ENCODE measurements at places on chromosomes 7 and 10. TPM values are rescaled to one million over a fixed set of nuclear protein-coding genes. Genes with fewer than 3 reads are reported as not detected.

The SUN3 gene
- not detected for total RNA-seq

The CD36 gene
- total RNA-seq = 302 TPM

The HOXA9 gene
- not detected for total RNA-seq

The PGAM2 gene
- not detected for total RNA-seq

The NEURL1 gene
- not detected for total RNA-seq

The VGF gene
- total RNA-seq = not detected

The SYT15B gene
- total RNA-seq = 68.3 TPM

The INTS15 gene
- 15.2 TPM for total RNA-seq

The ZNF804B gene
- total RNA-seq = not detected

The PAPOLB gene
- total RNA-seq = not detected

The TBX20 gene
- not detected for total RNA-seq

The SPDYE8 gene
- not detected for total RNA-seq

DNA sequence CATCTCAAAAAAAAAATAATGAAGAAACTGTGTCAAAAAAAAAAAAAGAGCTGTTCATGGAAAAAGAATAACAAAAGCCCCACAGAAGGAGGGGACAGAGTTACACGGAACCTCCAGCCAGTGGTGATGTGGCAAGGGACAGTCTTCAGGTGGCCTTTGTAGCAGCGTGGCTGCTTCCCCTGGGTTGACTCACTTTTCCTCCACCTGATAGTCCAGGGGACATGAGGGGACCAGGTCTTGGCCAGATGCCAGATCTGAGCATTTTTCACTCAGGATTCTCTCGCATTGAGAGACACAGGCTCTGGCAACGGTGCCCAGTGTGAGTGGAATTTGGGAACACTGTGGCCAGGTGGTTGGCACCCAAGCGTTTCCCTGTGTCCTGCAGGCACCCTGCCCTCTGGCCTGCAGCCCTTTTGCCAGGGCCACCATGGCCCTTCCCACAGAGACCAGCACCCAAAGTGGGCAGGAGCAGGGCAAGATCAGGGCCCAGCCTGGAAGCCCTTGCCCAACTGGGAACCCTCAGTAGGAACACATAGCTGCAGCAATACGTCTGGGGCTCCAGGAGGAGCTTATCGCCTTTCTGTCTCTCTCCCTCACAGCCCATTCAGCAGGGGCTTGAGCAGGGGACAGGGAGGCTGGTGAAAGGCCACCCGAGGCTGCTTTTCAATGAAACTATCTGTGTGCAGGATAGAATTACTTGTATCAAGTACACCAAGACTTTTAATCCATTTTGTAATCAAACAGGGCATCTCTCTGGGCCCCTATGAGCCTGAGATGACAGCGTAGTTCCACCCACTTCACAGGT is 159.1 kb downstream of the UBE2H start:
- H3K4me3 ChIP-seq = no peak overlapping the region
- no peaks in the 10 kb centered on the region for H3K27me3 ChIP-seq
- H3K4me1 ChIP-seq = no peaks in the 10 kb centered on the region
- no peak for DNase-seq

GRCh38 chr7:150845421-150845861 is 6.9 kb upstream of the AOC1 start:
- no peak for DNase-seq
- H3K36me3 ChIP-seq = no peaks in the 10 kb centered on the region
- no peak overlapping the region for H3K27ac ChIP-seq
- H3K27me3 ChIP-seq = no peaks in the 10 kb centered on the region
- H3K4me3 ChIP-seq = no peak overlapping the region
- H3K4me1 ChIP-seq = no peaks in the 10 kb centered on the region

DNA sequence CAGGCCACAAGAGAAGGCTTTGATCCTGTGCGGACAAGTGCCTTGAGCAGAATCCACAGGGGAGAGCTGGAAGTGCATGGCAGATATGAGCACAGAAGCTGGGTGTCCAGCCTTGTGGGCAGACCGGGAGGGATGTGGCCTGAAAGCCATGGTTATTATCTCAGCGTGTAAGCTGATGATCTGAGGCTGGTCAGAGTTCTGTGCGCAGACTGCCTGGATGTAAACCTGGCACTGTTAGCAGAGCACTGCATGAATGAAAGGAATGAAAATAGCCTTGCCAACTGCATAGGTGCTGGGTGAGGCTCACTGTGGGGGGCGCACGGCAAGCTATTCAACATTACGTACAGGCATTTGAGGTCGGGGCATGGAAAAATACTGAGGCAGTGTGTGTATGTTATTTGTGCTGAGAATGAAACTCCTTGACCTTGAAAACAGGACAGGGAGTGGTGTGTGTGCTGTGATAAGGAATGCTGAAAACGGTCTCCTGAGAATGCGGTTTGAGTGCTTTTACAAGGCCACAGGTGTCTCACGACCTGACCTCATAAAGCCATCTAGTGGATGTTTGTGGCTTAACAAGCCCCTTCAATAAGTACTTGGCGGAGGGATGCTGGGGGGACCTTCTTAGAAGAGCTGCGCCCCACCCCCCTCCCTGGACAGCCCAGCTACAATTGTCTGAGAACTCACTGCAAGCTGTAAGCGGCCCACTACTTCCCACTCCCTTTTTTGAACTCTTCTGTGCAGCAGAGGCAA is 18.7 kb downstream of the AKR1C1 start:
- no peaks in the 10 kb centered on the region for H3K27me3 ChIP-seq
- H3K4me3 ChIP-seq = no peak overlapping the region
- no peaks in the 10 kb centered on the region for H3K4me1 ChIP-seq
- no peak for DNase-seq

- no peak for DNase-seq
- no peak within 1 kb of the TSS for H3K4me3 ChIP-seq
- H3K27me3 ChIP-seq = no peaks in the 10 kb centered on the region
- H3K36me3 ChIP-seq = no peaks in the 10 kb centered on the region
Observed at GRCh38 chr10:37125191-37125732, at the start of gene ANKRD30A. Gene ANKRD30A, plus strand, starts transcription at chr10:37125598. Its CDS starts 190 bp downstream, at chr10:37125788.

DNA sequence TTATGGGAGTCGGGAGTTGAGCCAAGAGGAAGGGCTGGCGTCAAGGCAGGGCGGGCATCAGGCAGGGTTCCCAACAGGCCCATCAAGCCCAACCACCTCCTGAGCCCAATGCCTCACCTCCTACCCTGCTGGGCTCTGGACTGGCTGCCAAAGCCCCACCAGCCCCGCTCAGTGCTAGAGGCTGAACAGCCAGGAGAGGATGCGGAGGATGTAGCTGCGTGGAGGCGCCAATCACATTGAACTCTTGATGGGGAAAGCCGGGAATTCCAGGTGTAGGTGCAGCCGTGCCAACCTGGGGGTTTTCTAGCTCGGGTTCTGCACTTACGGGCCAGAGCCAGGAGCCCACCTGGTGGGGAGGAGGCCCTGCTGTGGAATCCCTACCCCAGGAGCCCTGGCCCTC is 12.9 kb downstream of the ATP5MF start:
- no peak overlapping the region for H3K27ac ChIP-seq
- no peak for DNase-seq
- H3K27me3 ChIP-seq = no peaks in the 10 kb centered on the region
- H3K4me3 ChIP-seq = no peak overlapping the region

GRCh38 chr7:134179036-134180011 is 52.2 kb downstream of the LRGUK start:
- H3K27ac ChIP-seq = no peak overlapping the region
- DNase-seq = no peak
- no peaks in the 10 kb centered on the region for H3K27me3 ChIP-seq
- no peaks in the 10 kb centered on the region for H3K4me1 ChIP-seq
- no peak overlapping the region for H3K4me3 ChIP-seq
- no peaks in the 10 kb centered on the region for H3K36me3 ChIP-seq

DNA sequence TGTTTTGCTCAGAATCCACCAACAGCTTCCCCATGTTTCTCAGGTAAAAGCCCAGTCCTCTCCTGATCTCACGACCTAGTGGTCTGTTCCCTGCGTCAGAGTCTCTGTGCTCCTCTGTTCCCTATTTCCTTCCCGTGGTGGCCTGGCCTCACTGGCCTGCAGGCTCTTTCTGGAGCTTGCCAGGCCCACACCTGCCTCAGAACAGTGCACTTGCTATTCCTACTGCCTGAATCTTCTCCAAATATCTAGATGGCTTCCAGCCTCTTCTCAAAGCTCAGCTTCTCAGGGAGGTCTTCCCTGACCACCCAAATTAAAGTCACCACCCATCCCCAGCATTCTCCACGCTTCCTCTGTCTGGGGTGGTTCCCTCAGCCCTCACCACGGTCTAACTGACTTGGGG is 165.3 kb downstream of the USP6NL start:
- no peaks in the 10 kb centered on the region for H3K36me3 ChIP-seq
- no peaks in the 10 kb centered on the region for H3K4me1 ChIP-seq
- H3K27me3 ChIP-seq = no peaks in the 10 kb centered on the region
- no peak for DNase-seq
- no peak overlapping the region for H3K27ac ChIP-seq

DNA sequence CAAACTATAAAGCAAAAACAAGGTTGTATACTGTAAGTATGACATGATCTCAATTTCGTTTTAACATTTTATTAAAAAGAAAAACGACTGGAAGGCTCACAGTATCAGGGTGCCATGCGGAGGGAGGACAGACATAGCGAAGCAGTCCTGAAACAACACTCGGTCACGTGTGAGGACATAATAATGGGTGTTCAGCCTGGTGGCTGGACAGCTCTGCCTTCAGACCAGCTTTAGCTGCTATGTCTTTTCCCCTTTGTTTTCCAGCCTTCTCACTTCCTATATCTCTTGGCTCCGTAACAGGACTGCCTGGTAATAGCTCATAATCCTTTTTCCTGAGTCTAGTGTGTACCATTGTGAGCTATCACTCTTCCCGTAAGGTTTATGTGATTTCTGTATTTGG is 18.4 kb upstream of the KLF14 start:
- H3K36me3 ChIP-seq = no peaks in the 10 kb centered on the region
- no peaks in the 10 kb centered on the region for H3K4me1 ChIP-seq
- H3K27ac ChIP-seq = no peak overlapping the region
- no peaks in the 10 kb centered on the region for H3K27me3 ChIP-seq
- H3K4me3 ChIP-seq = no peak overlapping the region

DNA sequence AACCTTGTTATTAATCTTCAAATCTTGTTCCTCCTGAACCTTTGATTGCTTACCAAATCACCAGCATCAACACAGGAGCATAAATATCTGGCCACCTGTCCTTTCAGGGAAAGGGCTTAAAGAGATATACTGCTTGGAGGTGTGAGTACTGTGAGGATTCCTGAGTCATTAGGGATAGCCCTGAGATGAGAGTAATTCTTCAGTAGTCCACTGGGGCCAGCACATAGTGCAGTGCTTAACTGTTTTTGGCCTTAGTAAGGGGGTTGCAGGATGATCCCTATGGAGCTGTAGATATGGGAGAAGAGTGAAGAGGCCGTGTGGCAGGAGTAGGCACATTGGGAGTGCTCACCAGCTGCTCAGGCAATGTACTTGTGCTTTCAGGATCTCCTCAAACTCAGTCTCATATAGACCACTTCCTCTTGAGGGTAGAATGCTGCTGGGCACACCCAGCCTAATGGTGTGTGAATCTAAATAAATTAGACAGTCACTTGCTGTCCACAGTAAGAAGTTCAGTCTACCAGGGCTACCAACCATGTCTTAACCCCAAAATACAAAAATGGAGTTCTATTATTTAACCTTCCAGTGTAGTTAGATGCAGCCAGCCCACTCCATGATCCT is 26.5 kb upstream of the GPR141 start:
- no peaks in the 10 kb centered on the region for H3K36me3 ChIP-seq
- H3K27ac ChIP-seq = no peak overlapping the region
- DNase-seq = no peak
- no peaks in the 10 kb centered on the region for H3K4me1 ChIP-seq
- H3K27me3 ChIP-seq = no peaks in the 10 kb centered on the region

- no peak overlapping the region for H3K4me3 ChIP-seq
- H3K27me3 ChIP-seq = peaks cover 11% of the 10 kb centered on the region
- no peak for DNase-seq
- H3K36me3 ChIP-seq = no peaks in the 10 kb centered on the region
- no peak overlapping the region for H3K27ac ChIP-seq
- no peaks in the 10 kb centered on the region for H3K4me1 ChIP-seq
Observed at GRCh38 chr10:131315344-131315743, 3.8 kb upstream of the TCERG1L start.

DNA sequence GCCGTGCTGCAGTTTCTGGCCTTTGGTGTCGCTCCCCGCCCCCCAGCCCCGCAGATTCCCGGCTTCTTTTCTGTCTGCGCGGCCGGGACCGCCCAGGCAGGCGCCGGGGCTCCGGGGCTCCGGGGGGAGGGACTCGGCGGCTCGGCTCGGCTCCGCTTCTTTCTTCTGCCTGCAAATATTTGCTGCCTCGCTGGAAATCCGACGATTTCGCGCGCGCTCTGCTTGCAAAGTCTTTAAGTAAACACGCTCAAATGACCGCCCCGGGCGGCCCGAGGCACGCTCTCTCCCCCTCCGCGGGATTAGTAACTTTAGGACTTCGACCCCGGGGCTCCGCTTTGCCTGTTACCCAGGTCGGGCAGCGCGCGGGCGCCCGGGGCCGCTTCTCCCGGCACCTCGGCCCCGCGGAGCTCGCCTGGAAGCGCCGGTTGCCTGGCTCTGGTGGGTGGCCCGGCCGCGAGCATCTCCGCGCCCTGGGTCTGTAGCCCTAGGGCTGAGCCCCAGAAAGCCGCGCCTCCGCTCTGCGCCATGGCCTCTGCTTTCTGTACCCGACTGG is 3.9 kb upstream of the GATA3 start:
- peaks cover 31% of the 10 kb centered on the region for H3K4me1 ChIP-seq
- H3K27me3 ChIP-seq = peaks cover 68% of the 10 kb centered on the region
- no peaks in the 10 kb centered on the region for H3K36me3 ChIP-seq
- H3K4me3 ChIP-seq = peak overlapping the region; percentile 63
- DNase-seq = no peak

GRCh38 chr10:84543948-84544347 is 215.6 kb downstream of the CCSER2 start:
- no peaks in the 10 kb centered on the region for H3K4me1 ChIP-seq
- H3K27me3 ChIP-seq = no peaks in the 10 kb centered on the region
- no peak for DNase-seq

DNA sequence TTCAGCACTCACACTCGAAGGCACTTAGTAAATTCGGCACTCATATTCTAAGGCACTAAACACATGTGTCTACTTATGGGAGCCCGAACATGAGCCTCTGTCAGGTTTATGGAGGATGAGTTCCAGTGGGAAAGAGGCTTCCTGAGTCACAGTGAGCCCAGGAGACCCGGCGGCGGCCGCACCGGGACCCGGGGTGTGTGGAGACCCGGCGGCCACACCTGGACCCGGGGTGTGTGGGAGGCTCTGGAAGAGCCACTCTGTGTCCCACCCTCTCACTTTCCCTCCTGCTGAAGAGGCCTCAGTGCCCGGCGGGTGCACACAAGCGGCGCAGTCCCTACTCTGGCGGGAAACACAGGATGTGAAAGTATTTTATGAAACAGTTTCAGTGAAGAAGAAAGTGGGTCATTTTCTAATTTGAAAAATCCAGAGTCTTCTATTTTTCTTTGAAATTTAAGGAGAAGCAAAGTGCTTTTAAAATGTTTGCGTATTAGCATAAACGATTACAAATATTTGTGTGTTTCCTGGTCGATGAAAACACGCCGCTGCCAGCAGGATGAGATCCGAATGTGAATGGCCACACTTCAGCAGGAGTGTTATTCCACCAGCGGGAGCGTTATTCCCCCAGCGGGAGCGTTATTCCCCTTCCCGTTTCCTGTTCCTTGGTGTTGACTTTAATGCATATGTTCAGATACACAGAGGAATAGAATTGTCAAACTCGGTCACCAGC is 625.1 kb downstream of the DNAJB6 start:
- no peak overlapping the region for H3K27ac ChIP-seq
- no peak overlapping the region for H3K4me3 ChIP-seq
- DNase-seq = no peak
- no peaks in the 10 kb centered on the region for H3K4me1 ChIP-seq
- H3K36me3 ChIP-seq = no peaks in the 10 kb centered on the region

GRCh38 chr7:20310963-20311742 is 19.5 kb upstream of the ITGB8 start:
- no peaks in the 10 kb centered on the region for H3K36me3 ChIP-seq
- no peaks in the 10 kb centered on the region for H3K4me1 ChIP-seq
- H3K27me3 ChIP-seq = no peaks in the 10 kb centered on the region
- DNase-seq = no peak
